Stimulated activated CD4-positive, alpha-beta T cell treated with anti-CD3 and anti-CD28 coated beads, Interleukin-1b, Interleukin-23, amount 100 ng/mL, for 24 hours (primary cell): ENCODE measurements at places on chromosomes 4 and X.

- DNase-seq, result no peak
Observed at GRCh38 chr4:53931461-53931961, 132.9 kb downstream of the CHIC2 start.

DNA sequence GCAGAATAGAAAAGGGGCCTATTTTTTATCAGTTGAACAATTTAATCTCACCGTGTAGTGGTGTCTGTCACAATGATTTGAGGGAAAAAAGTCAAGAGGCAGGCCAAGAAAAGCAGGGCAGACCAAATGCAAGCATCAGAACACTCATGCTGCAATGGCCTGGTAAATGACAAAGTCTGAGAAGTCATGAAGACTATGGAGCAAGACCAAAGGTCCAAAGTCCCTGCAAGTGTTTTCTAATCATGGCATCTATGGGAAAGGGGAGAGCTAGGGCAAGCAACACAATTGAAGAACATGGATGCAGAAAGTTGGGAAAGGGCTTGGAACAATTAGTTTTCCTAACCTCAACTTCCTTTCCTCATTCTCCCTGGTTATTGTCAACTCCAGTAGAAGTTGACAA is 147.7 kb upstream of the TLL1 start:
- DNase-seq, result no peak

- no peak for DNase-seq
Observed at GRCh38 chrX:134670134-134670924, 12.1 kb upstream of the PLAC1 start.

DNA sequence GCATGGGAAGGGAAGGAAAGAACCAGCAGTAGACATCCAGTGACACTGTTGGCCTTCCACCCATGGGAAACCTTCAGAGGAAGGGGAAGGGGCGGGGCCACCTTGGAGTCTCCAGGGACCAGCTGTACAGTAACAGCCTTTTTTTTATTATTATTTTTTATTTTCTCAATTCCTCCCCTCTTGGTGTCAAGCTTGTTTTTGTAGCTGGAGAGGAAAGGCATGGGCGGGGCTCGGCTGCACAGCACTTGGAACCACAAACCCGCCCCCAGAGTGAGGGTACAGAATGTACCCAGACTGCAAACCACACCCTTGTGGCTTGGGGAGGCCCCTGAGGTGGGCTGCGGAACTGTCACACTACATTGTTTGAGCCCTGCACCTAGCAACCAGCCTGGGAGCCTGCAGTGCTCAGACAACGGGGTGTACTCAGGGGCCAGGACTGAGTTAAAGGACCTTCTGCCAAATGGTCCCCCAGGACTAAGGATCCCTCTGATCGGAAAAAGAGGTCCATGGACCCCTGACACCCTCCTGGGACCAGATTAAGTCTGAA is 45.7 kb downstream of the PRPS1 start:
- DNase-seq, result peak; percentile 63

GRCh38 chrX:9859711-9860555 is 73.7 kb downstream of the SHROOM2 start:
- no peak for DNase-seq

DNA sequence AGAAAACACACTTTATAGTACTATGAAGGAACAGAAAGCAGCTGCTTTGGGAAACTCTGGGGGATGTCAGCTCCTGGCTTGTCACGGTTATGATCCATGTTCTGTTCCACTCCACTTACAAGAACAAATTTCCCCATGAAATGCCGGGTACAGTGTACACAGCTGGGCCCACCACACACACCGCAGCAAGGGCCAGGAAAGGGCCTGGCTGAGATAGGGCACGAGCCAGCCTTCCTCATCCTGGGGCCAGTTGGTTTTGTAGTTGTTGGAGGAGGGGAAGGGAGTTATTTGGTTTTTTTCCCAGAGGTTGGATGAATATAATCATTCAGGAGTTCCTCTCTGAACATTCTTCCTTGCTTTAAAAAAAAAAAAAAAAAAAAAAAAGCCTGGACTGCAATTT is 56.8 kb downstream of the SEPSECS start:
- DNase-seq, result no peak

GRCh38 chr4:25310803-25311166 is 1.8 kb upstream of the ZCCHC4 start:
- DNase-seq, result no peak

GRCh38 chr4:8647094-8647570 is 54.6 kb downstream of the CPZ start:
- DNase-seq, result no peak

DNA sequence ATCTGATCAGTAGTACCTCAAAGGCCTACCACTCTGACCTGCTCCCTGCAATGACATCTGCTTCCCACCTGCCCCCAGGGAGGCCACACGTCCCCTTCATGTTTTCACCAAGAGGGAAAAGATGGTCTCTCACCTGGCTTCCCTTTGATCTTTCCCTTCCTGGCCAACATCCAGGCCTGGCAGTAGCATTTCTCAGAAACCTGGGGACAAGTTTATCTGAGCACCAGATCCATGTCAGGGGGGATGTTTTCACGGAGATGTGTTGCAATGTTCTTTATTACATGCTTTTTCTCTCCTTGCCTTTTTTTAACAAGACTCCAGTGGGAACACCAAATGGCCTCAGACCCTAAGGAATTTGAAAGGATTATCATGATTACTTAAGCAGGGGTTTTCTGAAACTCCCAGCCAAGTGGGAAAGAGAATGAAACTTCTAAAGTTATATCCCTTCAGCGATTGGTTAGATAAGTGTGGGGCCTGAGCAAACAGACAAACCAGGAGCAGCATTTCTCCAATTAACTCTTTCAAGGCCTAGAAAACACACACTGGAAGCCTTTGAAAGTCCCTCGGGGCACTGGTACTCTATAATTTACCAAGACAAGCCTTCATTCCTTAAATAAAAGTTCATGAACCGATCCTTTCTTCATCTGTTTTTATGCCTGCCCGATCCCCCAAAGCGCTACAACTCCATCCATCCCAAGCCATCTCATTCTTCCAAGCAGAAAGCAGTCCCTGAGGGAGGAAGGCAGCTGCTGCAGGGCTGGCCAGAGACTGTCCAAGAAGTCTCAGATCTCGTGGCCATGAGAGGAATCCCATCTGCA is 94.1 kb downstream of the BCOR start:
- DNase-seq, result no peak

DNA sequence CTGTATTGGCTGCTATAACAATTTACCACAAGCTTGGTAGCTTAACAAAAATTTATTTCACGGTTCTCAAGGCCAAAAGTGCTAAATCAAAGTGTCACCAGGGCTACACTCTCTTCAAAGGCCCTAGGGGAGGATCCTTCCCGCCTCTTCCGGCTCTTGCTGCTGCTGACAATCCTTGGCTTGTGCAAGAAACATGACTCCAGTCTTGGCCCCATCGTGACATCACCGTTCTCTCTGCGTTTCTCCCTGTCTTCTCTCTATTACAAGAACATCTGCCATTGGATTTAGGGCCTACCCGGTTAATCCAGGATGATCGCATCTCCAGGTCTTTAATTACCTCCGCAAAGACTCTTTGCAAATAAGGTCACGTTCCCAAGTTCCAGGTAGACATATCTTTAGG is 10.4 kb upstream of the CLCN4 start:
- DNase-seq, result no peak

DNA sequence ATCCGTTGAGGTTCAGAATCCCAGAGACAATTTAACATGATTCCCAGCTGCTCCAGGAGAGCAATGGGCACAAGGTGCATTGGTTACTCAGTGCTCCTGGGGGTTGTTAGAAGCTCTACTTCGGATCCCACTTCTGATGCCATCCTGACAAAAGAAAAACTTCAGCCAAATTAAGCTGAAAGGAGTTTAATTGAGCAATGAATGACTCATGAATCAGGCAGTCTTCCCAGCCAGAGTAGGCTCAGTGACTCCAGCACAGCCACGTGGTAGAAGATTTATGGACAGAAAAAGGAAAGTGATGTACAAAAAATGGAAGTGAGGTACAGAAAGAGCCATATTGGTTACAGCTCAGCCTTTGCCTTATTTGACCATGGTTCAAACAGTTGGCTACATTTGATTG is 95.7 kb downstream of the PWWP3B start:
- DNase-seq, result no peak

DNA sequence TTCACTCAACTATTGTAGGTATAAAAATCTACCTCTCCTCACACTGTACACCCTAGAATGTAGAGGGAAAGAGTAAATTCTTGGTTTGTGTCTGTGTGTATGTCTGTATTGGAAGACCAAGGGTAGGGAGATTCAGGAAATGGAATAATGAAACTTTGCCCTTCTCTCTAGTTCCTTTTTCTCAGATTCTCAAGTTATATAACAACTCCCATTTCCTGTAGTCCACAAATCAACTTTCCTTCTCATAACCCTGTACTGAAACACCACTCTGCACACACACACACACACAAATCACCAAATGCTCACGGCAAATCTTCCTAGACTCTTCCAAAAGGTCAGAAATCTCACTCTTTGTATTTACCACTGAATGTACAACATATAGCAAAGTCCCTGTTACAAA is 824.5 kb upstream of the DIAPH2 start:
- DNase-seq, result no peak
